Stimulated activated CD8-positive, alpha-beta memory T cell treated with anti-CD3 and anti-CD28 coated beads, Interleukin-2, amount 100 ng/mL, for 48 hours (primary cell): ENCODE measurements at places on chromosomes 1 and 21.

GRCh38 chr1:151581921-151582320 lies 29.9 kb upstream of the SNX27 start:
- no peak for DNase-seq

GRCh38 chr1:20278692-20279130 lies 12.0 kb upstream of the VWA5B1 start:
- DNase-seq, result no peak

DNA sequence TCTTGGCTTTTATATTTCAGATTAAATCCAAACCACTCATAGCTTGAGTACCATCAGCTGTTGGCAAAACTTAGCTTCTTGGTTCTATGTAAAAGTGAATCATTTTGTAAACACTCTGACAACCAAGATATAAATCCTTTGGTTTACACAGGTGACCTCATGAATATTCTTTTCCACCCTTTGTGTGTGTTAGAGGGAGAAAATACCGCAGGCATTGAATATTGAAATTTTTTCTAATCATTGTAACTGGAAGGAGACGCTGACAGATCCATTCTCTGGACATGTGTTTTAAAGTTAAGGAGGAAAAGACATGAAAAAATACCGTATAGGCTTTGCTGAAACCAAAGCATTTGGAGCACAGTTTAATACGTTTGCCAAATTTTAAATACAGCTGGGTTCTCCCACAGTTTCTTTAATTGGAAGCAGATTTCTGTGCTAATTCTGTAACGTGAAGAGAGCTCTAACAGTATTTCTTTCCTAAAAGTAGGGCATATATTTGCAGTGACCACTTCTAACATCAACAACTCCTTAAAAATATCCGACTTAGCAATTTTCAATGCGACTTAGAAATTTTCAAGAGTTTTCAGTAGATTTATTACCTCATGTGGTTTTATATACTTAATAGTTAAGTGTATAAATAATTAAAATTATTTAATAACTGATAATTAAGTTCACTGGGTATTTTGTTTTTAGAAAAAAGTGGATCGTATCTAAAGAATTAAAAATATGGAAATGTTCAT lies 388.2 kb downstream of the USP25 start:
- DNase-seq, result no peak

DNA sequence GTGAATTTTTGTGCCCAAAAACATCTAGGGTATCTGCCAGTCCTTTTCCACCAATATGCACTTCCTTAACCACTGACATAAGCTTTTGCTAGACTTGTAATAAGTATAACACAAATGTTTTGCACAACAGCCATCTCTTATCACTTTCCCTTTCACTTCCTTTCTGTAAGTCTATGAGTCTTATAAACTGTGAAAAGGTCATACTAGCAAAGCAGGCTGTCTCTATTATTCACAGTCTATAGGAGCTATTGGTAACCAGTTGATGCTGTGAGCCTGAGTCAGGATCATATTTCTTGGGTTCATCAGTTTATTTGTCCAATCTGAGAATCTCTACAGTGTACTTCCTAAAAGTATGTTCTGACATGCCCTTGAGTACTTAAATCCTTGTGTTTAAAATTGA lies 172.6 kb downstream of the CHRM3 start:
- DNase-seq, result no peak
